ENCODE measurements at places on chromosomes 2 and 18.

GRCh38 chr2:66775730-66776422 lies 341.0 kb downstream of the MEIS1 start:
- no peak for DNase-seq

DNA sequence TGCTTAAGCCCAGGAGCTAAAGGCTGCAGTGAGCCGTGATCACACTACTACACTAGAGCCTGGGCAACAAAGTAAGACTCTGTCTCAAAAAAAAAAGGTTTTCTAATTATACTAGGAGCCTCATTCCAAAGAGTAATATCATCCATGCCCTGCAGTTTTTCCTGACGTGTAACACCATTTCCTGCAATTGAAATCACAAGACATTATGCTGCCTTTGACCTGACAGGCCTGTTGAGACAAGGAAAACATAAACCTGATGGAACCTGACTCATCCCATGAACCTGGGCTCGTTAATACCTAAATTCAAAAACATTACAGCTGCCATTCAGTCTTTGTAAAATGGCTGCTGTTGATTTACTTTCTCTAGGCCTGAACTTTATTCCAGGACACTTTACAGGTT lies 58.7 kb upstream of the PEX13 start:
- no peak for DNase-seq

- no peak for DNase-seq
These were observed 1668.7 kb downstream of the SUCLG1 start for GRCh38 chr2:82790206-82791021.

GRCh38 chr2:174395969-174396630 lies 570 bp downstream of the SCRN3 start:
- peak; percentile 22 for DNase-seq

DNA sequence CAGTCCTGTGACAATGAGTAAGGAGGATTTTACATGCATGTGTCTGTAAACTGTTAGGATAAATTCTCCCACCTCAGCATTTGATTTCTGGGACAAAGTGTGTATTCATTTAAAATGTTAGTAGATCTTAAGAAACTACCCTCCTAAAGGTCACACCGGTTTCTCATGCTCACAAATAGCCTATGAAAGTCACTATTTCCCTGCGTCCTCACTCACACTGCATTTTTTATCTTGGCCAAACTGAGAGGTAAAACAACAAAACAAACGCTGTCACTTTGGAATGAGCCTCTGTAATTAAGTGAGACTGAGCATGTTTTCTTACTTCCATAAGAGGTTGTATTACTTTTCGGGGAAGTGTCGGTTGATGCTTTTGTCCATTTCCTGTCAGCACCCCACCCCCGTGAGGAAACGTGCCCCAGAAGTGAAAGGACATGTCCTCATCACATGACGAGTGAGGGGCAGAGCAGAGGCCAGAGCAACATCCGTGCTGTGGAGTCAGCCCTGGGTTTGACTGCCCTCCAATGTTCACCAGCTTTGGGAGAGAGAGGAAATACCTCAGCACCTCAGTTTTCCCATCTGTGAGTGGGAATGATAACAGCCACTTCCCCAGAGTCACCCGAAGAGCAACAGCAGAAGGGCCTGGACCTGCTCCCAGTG lies 3.1 kb downstream of the GYPC start:
- peak; percentile 79 for DNase-seq

- no peak for DNase-seq
These were observed 281.1 kb upstream of the POU3F3 start for GRCh38 chr2:104572834-104573233.

GRCh38 chr18:67634631-67635338 lies 118.3 kb upstream of the DSEL start:
- no peak for DNase-seq

GRCh38 chr2:42652086-42652485 lies 83.7 kb downstream of the MTA3 start:
- no peak for DNase-seq

GRCh38 chr2:53527056-53527455 lies 240.5 kb upstream of the CHAC2 start:
- DNase-seq = no peak

- no peak for DNase-seq
These were observed 37.6 kb downstream of the EPB41L3 start for GRCh38 chr18:5506174-5506573.

GRCh38 chr2:15757820-15758586 lies 166.3 kb downstream of the DDX1 start:
- DNase-seq = no peak

DNA sequence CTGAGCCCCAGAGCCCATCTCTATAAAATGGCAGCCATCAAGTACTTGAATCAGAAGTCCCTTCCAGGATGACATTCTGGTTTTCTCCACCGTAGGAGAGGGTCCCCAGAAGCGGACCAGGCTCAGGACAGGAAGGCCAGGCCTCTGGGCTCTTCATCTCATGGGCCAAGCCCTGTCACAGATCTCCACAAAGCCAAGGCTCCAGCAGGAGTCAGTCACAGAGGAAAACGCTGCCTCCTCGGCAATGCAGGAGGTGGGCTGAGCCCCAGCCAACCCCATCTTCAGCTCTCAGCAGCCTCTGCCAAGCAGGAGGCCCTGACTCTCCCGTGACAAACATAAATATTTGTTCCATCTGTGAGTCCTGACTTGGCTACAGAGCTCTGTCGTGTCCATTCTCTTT lies 39.4 kb upstream of the GPAT2 start:
- no peak for DNase-seq

GRCh38 chr2:10879624-10880585 lies 31.8 kb upstream of the KCNF1 start:
- DNase-seq = no peak

DNA sequence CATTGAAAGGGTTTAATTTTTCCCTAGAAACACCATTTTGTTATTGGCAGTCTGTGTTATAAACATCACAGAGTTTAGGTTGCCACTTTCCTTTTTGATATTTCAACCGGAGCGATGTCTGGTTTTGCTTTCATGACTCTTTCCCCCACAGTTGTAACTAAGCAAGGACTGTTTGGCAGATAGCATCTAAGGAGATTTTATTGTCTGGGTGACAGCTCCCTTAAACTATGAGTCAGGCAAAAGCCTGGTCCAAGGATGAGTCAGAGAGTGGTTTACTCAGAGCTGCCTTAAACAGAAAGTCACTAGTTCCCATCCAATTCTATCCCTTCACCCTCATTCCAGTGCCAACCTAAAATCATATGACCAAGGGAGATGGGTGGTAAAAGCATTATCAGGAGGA lies 341.6 kb upstream of the VWC2L start:
- no peak for DNase-seq

DNA sequence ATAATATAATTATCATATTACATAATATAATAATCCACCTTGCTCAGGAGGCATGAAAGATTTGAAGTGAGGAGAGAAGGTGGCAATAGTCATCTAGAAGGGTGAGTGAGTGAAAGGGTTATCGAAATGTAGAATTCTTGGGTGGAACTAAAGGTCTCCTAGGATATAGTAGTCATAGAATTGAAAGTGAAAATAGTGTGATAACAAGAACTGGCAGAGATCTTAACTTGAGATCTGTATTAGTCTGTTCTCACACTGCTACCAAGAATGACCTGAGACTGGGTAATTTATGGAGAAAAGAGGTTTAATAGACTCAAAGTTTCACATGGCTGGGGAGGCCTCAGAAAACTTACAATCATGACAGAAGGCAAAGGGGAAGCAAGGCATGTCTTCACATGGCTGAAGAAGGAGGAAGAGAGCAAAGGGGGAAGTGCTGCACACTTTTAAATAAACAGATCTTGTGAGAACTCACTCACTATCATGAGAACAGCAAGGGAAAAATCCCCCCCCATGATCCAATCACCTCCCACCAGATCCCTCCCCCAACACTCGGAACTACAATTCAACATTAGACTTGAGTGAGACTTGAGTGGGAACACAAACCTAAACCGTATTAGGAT lies 351.5 kb downstream of the NR4A2 start:
- DNase-seq = no peak

DNA sequence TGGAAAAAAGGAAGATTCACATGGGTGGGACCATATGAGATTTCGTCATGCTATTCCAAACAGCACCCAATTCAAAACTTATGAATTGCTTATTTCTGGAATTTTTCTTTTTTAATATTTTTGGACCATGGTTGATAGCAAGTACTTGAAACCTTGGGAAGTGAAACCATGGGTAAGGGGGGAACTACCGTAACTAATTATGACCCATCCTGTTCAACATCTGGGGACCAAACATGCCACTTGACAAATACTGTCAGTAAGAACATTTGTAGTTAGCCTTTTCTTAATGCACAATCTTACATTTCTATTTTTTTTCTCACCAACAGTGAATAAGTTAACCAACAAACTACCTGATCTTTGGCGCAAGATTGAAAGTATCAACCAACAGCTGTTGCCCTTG lies 105.7 kb upstream of the TTC39C start:
- DNase-seq = no peak

GRCh38 chr2:119476301-119477112 lies 44.9 kb downstream of the TMEM37 start:
- DNase-seq = peak; percentile 47

GRCh38 chr2:172089005-172089504 lies 3.7 kb downstream of the DLX1 start:
- DNase-seq = no peak

- DNase-seq = no peak
These were observed 108.6 kb downstream of the COMMD1 start for GRCh38 chr2:62014102-62014501.

GRCh38 chr2:20175931-20176330 lies 49.0 kb downstream of the SDC1 start:
- no peak for DNase-seq

GRCh38 chr2:194842871-194843270 lies 814.2 kb upstream of the SLC39A10 start:
- DNase-seq = no peak

DNA sequence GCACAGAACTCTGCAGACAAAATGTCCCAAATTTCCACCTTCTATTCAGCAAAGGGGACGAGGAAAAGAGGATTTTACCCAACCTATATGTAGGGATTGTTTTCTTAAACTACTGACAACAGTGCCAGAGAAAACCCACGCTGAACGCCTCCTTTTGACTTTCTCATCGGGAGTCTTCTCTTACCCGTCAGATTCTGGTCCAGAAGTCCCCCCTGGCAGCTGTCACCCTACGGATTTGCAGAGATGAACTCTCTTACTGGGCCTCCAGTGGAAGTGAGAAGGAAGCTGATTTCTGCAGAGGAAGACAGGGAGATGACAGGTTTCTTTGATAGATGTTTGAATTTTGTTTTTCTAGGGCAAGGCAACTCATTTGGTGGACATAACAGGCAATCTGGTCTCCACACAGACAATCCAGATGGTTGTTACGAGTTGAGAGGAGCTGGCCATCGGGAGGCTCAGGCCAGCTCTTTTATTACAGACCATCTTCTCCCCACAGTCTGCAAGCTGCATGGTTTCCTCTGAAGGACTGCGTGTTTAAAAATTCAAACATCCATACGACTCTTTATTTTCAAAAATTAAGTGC lies 804.3 kb downstream of the RNF144A start:
- DNase-seq = no peak

DNA sequence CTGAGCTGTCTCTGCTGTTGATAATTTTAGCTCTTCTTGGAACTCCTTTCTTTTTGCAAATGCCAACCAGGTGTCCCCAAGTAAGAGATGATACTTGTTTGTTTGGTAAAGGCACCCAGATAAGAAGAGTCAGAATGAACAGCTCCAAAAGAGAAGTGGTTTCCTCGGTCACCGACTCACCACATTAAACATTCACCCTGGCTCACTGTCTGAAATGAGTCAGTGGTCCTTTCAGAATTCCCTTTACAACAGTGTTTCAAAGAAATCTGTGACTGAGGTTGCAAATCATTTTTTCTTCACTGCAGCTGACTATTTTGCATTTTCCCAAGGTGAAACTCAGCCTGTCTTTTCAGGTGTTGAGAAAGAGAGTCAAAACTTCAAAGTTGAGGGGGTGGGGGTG lies 16.2 kb upstream of the CXCR4 start:
- DNase-seq = no peak

DNA sequence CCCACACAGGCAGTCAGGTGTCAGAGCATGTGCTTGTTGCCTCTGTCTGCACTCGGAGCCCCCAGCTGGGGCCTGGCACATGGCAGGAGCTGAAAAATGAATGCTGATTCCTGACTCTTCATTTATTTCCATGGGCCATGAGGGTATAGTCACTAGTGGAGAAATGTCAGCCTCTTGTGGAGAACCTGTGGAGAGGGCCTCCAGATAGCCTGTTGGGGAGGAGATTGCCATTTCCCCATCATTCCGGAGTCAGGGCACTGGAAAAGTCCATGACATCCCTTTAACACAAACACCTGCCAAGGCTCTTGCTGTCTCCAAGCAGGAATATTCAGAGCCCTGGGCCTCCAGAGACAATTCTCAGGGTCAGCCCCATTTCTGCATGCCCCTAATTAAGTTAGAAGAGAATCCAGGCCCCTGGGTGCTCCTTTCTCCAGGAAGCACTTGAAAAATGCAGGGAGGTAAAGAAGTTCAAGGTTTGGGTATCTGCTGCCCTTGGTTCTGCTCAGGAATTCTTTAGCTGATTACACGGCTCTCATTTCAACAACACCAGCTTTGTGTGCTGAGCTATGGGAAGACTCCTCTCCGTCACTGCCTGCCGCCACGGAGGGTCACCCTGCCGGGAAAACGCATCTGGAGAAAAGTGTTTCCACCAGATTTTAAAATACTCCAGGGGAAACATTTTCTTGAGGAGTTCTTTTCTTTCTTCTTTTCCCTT lies 311.3 kb downstream of the MYCN start:
- no peak for DNase-seq

DNA sequence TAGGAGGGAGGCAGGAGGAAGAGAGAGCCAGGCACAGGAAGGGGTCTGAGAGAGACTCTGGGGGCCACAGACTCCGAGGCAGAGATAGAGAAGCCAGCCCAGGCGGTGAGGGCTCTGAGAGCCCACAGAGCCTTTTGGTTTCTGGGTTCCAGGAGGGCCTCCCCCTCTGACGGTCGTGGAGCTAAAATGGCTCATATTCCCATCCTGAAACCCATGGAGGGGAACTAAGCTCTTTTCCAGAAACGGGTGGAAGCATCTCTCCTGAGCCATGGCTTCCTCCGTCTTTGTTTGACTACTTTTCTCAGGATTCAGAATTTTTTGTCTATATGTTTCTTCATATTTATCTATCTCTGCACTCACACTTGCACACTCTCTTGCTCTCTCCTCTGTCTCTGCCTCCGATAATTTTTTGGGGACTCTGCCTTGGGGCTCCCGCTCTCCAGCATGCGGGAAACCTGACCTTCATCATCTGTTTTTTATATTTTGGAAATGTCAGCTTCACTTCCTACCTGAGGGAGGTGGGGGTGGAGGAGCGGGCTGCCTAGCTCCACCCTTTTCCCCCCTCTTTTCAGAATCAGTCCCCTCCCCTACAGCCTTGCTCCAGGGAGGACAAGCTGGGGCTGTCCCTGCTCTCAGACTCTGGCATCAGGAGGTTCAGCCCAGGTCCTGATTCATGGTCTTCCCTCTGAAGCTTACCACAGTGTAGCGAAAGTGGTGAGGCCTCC lies 5.0 kb upstream of the PKDCC start:
- no peak for DNase-seq

DNA sequence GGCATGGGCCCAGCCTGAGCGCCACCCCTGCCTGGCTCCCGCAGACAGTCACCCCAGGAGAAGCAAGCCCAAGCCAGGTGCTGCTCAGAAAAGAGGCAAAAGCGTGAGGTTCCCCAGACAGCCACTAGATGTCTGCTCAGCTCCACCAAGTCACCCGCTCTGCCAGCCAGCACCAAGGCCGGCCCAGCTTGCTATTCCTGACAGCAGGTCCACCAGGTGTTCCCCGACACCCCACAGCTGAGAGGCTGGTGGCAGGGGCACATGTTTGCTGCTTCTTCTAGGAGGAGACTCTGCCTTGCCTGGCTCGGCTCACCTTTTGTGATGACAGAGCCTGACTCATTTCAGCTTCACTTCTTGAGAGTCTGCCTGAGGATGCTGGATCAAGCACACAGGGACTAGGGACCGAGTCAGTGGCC lies 206.7 kb downstream of the MGAT5 start:
- DNase-seq = no peak
